Fibroblast of skin of back (primary cell): ENCODE measurements at places on chromosomes 3 and 15.

- DNase-seq, result no peak
These were observed 5.7 kb downstream of the RAD54L2 start for GRCh38 chr3:51544011-51544775.

DNA sequence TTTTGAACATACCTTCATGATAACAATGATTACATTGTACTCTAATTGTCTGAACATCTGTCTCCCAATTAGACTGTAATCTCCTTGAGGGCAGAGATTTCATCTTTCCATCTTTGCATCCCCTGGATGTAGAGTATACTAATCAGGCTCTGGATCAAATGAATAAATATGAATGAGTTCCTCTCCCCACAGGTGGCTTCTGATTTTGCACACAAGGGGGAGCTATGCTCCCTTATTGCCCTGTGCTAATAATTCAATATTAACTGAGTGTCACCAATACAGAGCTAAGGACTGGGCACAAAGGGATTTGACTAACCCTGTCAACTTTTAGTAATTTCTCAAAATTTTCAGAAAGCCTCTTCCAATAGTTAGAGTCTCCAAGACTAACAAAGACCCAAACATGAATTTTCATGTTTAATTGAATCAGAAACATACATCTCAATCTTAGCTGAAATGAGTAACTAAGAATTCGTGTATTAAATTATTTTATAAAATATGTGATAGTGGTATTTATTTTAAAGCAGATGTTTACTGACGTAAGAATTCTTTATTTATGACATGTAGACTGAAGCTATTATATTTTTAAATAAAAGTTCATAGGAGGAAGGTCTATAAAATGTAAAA is 3.0 kb downstream of the DUOXA1 start:
- DNase-seq, result peak; percentile 24

GRCh38 chr3:131735116-131735515 is 232.3 kb upstream of the MRPL3 start:
- peak; percentile 93 for DNase-seq

GRCh38 chr3:59284926-59285325 is 235.1 kb upstream of the CFAP20DC start:
- no peak for DNase-seq

DNA sequence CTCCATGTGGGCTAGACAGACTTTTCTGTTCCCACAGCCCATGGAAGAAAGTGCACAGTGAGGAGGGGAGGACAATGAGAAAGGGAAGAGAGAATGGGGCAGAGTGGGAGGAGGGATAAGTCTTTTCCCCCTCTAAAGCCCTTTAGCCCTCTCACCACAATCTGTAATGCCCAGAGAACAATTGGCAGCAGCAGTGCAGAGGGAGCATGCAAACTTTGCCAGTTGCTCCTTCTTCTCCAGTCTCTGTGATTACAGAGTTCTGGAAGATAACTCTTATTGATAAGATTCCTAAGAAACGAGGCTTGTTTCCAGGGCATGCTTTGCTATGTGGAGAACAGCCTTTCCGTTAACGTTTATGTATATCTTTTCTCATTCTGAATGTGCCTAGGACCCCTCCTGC is 50.0 kb upstream of the FMN1 start:
- no peak for DNase-seq

DNA sequence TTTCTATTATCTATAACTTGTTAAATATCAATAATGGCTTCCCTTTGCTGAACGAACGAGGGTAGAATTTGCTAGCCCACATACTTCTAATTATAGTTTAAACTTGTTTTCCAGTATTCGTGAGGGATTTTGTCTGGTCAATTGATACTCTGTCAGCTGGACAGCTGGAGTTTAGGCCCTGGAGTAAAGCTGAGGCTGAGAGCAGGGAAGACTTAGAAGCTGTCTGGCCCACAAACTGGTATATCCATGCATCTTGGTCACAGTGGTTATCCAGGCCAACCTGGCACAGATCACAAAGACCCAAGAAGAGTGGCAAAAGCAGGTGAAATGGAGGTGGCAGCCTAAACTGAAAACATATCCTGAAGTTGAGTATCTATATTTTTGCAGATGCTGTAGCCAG is 19.3 kb downstream of the ARHGAP31 start:
- no peak for DNase-seq

DNA sequence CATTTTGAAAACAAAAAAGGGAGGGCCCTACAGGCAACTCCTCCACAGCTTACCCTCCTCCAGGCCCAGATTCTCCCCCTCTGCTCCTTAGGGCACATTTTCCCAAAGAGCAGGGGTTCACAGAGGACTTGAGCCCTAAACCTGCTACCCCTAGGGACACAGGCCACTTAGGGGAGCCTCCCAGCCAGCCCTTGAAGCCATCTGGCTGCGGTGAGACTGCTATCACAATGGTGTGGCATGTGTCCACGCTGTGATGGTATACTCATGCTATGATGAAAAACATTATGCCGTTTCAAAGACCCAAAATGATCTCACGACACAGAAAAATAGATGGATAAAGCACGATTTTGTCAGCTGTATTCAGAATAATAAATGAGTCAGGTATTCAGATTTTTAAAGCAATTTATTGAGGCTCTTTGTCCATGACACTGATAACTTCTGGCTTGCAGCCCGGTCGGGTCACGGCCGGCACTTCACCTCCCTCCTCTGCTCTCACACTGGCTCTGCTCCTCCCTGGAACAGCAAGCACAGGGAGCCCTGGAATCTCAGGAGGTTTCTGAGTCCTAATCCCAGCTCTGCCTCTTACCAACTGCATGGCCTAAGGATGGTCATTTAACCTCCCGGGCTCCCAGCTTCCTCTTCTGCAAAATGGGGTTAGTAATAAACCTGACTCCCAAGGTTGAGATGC is 115.3 kb downstream of the MEGF11 start:
- DNase-seq, result no peak

- DNase-seq, result no peak
These were observed 419.8 kb upstream of the TPM1 start for GRCh38 chr15:62622775-62623174.

GRCh38 chr3:44039006-44039405 is 202.7 kb upstream of the TOPAZ1 start:
- peak; percentile 24 for DNase-seq

DNA sequence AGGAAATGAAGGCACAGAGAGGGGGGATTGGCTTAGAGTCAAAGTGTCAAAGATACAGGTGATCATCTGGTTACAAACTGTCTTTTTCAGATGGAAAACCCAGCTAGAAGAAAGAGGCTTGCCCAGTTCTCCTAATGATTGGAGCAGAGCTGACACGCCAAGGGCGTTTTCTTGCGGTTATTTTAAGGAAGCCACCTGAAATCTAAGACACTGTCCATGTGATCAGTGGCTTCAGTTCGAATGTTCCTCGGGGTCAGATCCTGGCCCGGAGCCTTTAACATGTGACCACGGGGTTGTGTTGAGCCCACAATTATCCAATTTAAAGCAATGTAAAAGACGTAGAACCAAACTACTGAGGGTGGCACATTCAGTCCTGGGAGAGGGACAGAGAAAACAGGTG is 19.5 kb downstream of the FAM43A start:
- DNase-seq, result no peak

GRCh38 chr15:74167891-74168331 is 5.6 kb upstream of the ISLR start:
- no peak for DNase-seq

DNA sequence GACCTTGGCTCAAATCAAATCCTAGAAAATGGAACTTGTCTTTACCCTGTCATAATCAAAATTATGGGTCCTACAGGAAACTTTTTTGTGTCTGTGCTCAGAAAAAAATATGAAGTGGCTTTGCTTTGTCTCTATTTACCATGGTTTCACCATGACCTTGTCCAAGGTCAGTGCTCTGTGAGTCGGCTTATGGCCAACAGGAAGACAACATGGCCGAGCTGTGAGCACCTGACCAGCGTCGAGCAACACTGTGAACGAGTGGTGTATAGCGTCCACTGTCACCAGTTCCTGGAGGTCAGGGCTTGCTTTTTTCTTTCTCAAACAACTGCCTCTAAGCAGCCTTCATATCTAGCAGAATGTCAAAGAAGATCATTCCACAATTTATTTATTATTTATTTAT is 67.9 kb downstream of the MYO1E start:
- DNase-seq, result no peak

GRCh38 chr3:21752749-21753347 is 1.8 kb upstream of the ZNF385D start:
- peak; percentile 56 for DNase-seq

DNA sequence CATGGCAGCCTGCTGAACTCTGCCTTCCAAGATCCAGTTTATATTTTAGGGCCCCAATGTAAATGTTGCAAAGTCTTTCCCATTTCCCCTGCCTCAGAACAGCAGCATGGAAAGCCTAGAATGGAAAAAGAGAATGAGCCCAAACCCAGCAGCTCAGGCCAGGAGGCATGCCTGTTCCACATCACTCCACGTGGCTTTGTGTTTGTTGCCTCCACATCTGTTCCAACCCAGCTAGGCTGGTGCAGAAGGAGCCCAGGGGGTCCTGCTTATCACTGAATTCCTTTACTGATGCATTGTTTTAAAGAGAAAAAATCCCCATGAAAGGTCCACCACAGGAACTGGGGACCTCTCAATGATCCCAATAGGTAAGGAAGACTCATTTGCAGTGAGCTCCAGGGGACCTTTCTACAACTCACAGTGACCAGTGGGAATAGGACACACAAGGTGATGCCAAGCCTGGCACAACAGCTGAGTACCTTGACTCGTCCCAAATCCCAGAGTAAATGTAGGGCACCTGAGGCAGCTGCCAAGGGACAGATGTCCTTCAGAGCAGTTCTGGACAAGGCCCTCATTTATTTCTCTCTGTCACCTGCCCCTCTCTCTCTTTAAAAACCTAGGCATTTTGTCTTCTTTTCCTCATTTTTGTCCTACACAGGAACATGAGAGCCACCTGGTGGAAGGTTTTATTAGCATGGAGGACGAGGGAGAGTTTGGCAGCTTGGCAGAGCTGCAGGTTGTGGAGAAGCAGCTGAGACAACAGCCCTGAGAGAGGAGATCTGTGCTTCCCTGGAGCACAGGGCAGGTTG is 41.7 kb upstream of the ADAMTS17 start:
- DNase-seq, result no peak

DNA sequence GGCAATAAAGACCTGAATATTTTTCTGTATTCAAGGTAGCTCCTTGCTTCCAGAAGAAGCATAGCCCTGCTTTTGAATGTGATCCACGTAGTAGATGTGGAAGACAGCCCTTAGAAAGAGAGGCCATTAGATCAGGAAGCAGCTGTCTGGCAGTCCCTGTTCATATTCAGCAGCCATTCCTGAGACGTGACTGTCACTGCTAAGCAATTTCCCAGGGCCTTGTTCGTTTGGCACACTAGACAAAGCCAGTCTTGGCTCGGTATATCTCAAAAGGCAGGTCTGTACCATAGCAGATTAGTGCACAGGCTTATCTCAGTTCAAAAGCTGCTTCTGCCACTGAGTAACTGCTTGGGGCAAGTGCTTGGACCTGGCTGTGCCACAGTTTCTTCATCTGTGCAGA is 287.8 kb upstream of the MCTP2 start:
- DNase-seq, result peak; percentile 17

GRCh38 chr3:9214599-9214998 is 34.8 kb downstream of the SRGAP3 start:
- DNase-seq, result peak; percentile 59

DNA sequence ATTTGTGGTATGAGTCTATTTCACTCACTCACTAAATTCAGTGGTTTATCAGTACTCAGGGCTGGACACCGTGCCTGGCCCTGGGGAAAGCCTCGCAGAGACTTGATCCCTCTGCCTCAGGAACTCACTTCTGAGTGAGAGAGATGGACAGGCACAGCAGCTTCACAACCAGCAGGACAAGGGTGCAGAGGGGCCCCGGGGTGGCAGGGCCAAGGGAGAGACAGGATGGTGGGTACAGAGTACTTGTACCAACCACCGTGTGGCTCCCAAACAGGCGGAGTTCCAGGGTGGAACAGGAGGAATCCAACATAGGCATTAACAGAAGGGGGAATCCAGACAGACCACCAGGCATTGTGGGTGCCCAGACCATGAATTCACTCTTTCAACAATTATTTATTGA is 143.7 kb downstream of the MEGF11 start:
- DNase-seq, result no peak

GRCh38 chr3:176615826-176616225 is 581.5 kb downstream of the TBL1XR1 start:
- DNase-seq, result peak; percentile 10
